Stimulated activated CD8-positive, alpha-beta memory T cell treated with anti-CD3 and anti-CD28 coated beads, Interleukin-7, amount 100 ng/mL, for 1 hour (primary cell): ENCODE measurements at places on chromosomes 5 and 9.

GRCh38 chr5:174303437-174304045 is 258.0 kb downstream of the NSG2 start:
- no peak for DNase-seq

GRCh38 chr9:130201974-130202373 is 29.8 kb downstream of the NCS1 start:
- DNase-seq = no peak

DNA sequence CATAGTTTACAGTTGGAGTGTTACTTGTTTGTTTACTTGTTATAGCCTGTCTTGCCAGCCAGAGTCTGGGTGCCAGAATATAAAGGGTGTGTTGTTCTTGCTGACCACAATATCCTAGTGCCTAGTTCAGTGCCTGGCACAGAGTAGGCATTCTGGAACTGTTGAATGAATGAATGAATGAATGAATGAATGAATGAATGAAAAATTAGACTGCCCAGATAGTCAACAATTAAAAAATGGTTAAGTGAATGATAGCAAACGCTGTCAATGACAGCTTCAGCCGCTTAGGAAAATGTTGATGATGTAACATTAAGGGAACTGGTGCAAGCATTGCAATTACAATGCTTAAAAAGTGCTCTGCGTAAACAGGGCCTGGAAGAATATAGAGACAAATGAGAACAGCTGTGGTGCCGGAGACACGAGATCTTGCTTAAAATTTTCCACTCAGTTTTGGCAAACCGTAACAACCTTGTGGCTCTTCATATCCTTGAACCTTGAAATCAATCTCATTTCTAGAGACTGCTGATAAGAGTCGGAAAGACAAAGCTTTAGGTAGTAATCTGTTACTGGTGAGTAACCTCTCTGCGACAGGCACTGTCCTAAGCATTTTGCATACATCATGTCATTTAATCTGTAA is 4.7 kb upstream of the TTLL11 start:
- no peak for DNase-seq

GRCh38 chr9:33151007-33151557 is 16.1 kb downstream of the B4GALT1 start:
- no peak for DNase-seq

GRCh38 chr9:99793528-99793927 is 28.2 kb upstream of the NR4A3 start:
- no peak for DNase-seq
